ENCODE measurements at places on chromosomes 4 and X.

DNA sequence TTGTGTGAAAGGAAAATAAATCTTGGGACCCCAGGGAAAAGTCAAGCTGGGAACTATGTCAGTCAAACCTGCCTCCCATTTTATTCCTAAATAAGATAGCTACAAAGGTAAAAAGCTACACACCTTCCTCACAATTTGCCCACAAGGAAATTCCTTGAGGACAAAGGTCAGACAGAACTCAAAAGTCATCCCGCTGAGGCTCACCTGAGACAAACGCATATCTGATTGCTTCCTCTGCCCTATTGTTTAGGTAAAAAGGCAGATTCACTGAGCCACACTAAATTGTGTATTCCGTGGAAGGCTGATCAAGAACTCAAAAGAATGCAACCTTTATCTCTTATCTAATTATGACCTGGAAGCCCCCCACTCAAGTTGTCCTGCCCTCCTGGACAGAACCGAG is 58.7 kb upstream of the MAML3 start:
- DNase-seq = no peak

GRCh38 chr4:6539009-6539764 is 35.8 kb upstream of the MAN2B2 start:
- DNase-seq = no peak

- no peak for DNase-seq
These were observed 683 bp downstream of the MAN2B2 start for GRCh38 chr4:6575503-6576240.

GRCh38 chrX:66176134-66176533 is 12.1 kb downstream of the HEPH start:
- DNase-seq = no peak

GRCh38 chr4:128481752-128482480 is 194.3 kb upstream of the PGRMC2 start:
- DNase-seq = no peak

- no peak for DNase-seq
These were observed 26.9 kb upstream of the TMPRSS11B start for GRCh38 chr4:68272380-68272779.

- no peak for DNase-seq
These were observed 76.5 kb upstream of the BOD1L1 start for GRCh38 chr4:13704035-13704434.

- no peak for DNase-seq
These were observed 61.1 kb downstream of the DCLK2 start for GRCh38 chr4:150139297-150139865.

DNA sequence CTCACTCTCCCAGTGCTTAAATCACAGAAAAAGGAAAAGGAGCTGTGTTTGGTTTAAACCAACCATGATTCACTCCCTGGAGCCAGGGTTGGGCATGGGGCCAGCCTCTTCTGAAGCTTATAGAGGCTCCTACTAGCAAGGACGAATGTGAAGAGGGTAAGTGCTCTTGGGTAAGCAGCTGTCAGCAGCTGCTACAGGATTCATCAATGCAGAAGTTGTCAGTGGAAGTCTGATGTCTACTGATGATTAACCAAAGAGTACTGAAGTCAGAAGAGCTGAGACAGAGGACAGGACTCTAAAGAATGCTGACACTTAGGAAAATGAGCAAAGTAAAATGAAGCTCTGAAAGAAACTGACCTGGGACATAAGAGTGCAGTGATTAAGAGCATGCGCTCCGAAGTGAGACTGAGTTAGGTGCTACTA is 32.7 kb upstream of the JADE1 start:
- no peak for DNase-seq

GRCh38 chr4:184417802-184418511 is 56.4 kb downstream of the IRF2 start:
- no peak for DNase-seq

DNA sequence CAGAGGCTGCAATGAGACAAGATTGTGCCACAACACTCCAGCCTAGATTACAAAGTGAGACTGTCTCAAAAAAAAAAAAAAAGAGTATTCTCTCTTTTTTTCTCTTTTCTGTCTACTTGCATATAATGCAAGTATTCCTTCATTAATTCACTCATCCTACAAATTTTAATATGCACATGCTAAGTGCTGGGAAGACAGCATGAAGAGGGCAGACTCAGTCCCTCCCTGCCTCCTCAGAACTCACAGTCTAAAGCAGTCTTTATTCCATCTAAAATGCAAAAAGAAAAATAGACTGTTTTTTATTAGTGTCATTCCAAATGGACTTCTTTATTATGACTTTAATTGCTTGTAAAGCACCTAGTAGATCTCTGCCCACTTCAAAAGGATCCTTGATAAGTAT is 85.6 kb downstream of the NKX6-1 start:
- DNase-seq = no peak

- no peak for DNase-seq
These were observed 120.0 kb upstream of the DIAPH2 start for GRCh38 chrX:96564595-96564994.

- no peak for DNase-seq
These were observed 1.1 kb upstream of the SMIM43 start for GRCh38 chr4:121765971-121766538.

GRCh38 chr4:182143086-182143821 is 99.9 kb upstream of the TENM3 start:
- no peak for DNase-seq

- no peak for DNase-seq
These were observed 3.5 kb upstream of the NKX1-1 start for GRCh38 chr4:1409491-1410425.

DNA sequence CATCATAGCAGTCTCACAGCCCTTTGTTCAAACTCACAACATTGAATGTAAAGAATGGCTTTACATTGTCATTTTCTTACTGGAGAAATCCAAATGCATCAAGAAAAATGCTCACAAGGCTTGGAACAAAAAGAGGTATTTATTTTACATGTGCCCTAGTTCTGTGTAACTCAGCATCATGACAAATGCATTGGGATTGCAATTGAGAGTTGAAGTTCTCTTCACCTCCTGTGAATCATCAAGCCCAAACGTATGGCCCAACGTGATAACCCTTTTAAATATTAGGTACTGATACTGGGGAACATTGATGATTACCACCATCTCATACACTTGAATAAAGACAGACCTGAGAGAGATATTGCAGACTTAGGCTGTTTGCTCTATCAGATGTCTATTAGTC is 61.6 kb downstream of the GASK1B start:
- no peak for DNase-seq

DNA sequence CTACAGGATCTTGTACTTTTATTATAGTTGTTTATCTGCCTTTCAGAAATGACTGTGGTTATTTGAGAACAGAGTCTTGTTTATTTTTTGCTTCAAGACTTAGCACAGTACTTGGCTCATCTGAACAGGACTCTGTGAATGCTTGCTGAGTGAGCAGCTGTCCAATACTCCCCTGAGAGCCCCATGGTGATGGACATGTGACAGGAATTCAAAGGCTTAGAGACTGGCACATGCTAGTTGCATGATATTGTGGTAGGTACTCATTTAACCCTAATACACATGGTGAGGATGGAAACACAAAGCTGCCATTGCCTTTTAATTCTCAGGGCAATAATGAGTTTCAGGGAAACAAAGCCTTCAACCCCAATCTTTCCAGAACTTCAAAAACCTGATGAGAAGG is 97.3 kb downstream of the GEMIN8 start:
- DNase-seq = no peak

GRCh38 chr4:87108142-87108546 is 112.3 kb downstream of the KLHL8 start:
- no peak for DNase-seq

- DNase-seq = no peak
These were observed 639.6 kb downstream of the IQCM start for GRCh38 chr4:149176039-149176438.

DNA sequence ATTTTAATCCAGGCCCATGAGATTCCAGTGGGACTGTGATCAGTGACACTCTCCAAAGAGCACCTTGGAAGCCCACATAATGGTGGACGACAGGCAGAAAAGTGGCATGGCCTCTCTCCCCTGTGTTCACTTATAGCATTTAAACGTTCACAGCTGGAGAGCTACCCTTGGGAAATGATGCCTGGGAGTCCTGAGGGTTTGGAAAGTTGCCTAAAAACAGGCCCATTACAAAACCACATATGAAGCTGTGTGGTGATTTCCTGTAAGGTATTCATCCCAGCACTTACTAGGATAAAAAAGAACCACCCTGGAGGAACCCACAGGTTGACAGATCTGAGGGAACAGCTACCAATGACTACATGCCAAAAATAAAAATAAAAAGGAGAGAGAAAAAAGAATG is 193.2 kb downstream of the RASL11B start:
- no peak for DNase-seq

DNA sequence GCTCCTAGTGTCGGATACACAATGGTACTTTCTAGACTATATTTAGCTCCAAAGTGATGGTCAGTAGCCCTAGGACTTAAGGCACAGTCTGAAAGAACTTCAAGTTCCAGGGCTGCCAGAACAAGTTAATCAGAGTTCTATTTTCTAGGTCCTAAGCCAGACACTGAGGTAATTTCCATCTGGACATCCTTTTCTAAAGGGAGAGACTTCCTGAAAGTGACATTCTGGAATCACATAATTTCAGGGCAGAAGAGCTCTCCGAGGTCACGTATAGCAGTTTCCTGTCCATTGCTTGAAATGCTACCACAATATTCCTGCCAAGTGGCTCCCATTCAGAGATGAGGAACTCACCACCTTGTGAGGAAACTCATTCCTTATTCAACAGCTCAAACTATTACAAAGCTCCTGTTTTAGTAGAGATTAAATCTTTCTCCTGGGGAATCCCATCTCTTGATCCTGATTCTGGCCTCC is 117.9 kb downstream of the COL25A1 start:
- no peak for DNase-seq

- no peak for DNase-seq
These were observed 91.6 kb upstream of the PLAC1 start for GRCh38 chrX:134749706-134750445.

GRCh38 chrX:132631579-132632232 is 142.9 kb upstream of the MBNL3 start:
- DNase-seq = no peak

DNA sequence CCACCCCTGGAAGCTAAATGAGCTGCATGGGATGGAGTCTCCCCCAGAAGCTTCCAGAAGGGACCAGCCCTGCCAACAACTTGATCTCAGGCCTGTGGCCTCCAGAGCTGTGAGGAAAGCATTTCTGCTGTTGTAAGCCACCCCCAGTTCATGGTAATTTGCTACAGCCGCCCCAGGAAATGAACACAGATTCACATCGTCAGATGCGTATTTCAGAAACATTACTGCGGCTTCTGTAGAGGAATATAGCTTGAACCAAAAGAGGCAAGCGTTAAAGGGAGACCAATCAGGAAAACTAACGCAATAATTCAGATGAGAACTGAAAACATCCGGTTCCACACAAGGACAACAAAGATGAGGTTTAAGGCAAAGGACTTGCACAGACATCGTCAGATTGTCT is 128.4 kb upstream of the TBL1X start:
- no peak for DNase-seq

GRCh38 chrX:118989886-118990285 is 15.5 kb downstream of the LONRF3 start:
- DNase-seq = no peak

DNA sequence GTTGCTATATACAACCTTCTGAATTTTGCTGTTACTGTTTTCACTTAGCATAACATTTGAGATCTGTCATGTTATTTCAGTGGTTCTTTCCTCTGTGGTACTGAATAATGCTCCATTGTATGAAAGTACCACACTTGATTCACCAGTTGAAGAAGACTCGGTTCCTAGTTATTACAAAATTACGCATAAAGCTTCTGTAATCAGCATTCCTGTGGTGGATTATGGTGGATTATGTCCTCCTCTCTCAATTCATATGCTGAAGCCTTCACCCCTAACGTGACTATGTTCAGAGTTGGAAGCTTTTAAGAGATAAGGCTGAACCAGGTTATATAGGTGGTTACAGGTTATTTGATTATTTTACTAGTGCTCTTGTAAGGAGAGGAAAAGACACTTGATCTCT is 2143.5 kb upstream of the AGA start:
- no peak for DNase-seq

DNA sequence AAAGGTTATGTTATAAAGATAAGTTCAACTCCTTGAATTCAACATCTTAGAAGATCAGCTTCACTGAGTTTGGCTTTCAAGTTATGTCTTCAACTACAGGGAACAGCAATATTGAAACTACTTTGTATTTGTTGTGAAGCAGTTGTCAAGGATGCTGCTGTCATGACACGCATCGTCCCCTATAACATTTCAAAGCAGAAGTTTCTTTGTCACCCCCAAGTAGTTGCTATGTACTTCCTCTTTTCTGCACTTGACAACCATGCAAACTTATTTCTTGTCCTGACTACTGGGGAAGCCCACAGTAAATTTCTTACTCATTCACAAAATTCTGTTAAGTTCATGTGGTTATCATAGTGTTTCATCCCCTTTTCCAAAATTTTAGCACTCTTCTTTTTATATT is 14.3 kb downstream of the ANTXR2 start:
- no peak for DNase-seq

- DNase-seq = no peak
These were observed 1072.9 kb upstream of the SLIT2 start for GRCh38 chr4:19178835-19179234.

- DNase-seq = no peak
These were observed 34.3 kb upstream of the ARMCX4 start for GRCh38 chrX:101450961-101451360.

DNA sequence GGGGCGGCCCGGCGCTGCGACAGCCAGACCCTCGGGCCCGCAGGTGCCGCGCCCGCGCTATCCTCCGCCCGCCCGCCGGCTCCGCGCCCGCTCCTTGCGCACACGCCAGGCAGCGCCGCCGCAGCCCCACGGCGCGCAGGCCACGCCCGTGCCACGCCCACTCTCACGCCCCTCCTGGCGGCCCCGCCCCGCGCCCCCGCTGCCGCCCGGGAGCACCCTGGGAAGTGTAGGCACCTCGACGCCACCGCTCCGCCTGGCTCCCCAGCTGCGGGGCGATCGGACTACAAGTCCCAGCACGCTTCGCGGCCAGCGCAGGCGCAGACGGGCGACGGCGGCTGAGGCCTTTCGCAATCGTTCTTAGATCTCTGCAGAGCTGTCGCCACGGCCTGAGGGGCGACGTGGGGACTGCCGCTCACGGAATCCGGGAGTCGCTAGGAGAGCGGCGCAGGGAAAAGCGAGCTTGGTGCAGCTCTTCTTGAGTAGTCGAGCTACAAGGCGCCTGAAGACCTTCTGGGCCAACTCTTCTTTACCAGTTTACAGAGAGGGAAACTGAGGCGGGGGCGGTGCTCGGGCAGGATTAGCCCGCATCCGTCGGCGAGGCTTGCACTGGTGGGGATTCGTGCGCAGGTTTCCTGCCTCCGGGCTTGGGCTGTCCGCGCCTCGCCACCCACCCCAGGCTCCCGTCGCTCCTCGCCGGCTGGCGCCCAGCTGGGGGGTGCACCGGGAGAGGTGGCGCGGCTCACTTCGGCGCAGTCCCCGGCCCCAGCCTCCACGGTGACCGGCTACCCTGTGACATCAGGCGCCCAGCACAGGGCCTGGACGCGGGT is at the start of gene ABLIM2:
TSS of gene ABLIM2 (minus strand) at position 104 of the 827 bp plus-strand sequence. CDS start 124 bp downstream, outside the sequence.
- DNase-seq = peak; percentile 94

GRCh38 chr4:41209901-41210300 is 4.4 kb downstream of the APBB2 start:
- DNase-seq = no peak

- no peak for DNase-seq
These were observed 208.2 kb downstream of the PARM1 start for GRCh38 chr4:75141162-75141561.
